AG10803 (cell line): ENCODE measurements at places on chromosomes 5 and 9.

GRCh38 chr5:108216890-108217289, 165.0 kb downstream of the FBXL17 start:
- peak; percentile 6 for DNase-seq

GRCh38 chr5:52876456-52876855, 88.7 kb downstream of the ITGA1 start:
- DNase-seq: no peak

GRCh38 chr5:176400382-176401156, 12.0 kb downstream of the HIGD2A start:
- DNase-seq: no peak

DNA sequence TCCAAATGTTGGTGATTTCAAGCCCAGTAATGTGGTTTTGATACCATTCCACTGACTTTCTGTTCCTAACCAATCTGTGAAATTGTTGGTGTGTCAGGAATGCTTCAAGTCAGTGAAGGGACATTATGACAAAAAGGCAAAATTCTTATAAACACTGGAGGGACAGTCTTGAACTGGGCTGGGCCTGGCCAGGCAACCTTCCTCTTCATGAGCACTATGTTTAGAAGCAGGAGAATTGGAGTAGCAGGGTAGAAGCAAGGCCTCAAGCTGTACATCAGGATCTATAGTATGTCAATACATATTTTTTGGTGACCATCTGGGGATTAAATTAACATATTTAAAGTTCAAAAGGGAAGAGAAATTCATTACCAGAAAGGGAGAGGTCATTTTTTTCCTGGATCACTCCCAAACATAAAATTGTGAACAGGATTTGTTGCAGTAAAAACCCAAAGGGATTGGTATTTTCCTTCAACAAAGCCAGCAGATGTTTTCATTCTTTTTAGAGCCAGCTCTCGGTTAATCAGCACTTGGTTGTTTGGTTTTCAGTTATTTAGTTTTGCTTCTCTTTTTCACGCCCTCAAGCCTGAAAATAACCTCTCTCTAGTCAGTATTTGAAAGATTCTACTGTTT, 77.9 kb upstream of the PIK3R1 start:
- peak; percentile 95 for DNase-seq

DNA sequence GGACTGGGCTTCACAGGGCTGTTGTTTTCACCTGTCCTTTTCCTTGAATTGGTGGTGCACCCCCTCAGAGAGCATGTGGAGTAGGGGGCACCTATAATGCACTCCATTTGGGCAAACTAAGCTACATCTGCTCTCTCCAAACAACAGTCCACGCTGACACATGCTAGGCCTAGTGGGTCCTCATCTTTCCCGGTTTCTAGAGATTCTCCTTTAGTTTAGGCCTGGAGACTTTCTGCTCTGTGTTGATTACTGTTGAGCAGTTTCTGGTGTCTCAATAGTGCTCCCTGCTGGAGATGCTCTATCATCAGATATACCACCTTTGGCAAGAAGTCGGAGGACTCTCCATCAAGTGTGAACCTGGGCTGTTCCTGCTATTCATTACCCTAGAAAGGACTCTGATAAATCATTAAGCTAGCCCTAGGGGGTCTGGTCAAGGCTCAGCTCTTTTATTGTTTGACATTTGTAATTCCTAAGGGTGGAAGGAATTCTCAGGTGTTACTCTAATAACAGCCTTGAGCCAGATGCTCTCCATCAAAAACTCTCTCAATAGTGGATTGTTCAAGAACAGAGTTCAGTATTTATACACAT, 64.0 kb upstream of the FYB1 start:
- DNase-seq: peak; percentile 70

DNA sequence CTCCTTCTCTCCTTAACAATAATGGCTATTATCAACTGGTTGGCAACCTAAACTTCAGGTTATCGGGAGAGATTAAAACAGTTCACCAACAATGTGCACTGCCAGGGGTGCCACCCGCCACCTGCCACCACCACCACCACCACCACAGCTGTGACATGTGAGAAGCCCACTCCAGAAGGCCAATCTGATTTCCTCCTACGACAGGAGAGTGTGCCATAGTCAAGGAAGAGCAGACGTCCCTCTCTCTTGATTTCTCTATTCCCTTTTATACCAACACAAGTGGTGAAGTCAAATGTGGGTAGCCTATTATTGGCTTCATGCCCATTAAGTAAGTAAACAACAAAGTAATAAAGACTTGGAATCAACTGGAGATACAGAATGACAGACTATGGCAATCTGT, 22.4 kb downstream of the GNAQ start:
- no peak for DNase-seq

DNA sequence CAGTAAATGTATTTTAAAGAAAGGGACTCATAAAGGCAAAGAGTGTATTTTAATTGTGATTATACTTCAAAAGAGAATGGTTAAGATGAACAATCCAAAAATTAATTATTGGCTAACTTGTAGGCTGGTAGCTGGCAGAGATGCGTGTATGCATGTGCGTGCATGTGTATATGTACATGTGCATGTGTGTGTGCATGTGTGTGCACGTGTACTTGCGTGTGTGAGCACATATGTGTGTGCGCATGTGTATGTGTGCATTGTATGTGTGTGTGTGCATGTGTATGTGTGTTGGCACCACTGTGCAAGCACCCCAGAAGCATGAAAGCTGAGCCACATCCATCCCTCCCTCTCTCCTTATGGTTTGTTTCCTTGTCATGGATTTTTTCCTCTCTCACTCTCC, 83.0 kb upstream of the SLC1A3 start:
- DNase-seq: no peak

- no peak for DNase-seq
Measured at GRCh38 chr5:141915881-141916336, 7.8 kb upstream of the DELE1 start.
